T-helper 2 cell treated with Interferon-gamma antibody and Interleukin-4, amounts not matched to agents 100 ng/mL and 5 ng/mL, for 36 hours (primary cell): ENCODE measurements at places on chromosomes 2 and 18. TPM values are rescaled to one million over a fixed set of nuclear protein-coding genes. Genes with fewer than 3 reads are reported as not detected.

The SLC16A14 gene
- 1.5 and 1.7 TPM in 2 replicates for total RNA-seq

The HDHD2 gene
- total RNA-seq, result 40.3 and 41.0 TPM in 2 replicates

The OSBPL6 gene
- total RNA-seq, result 0.61 and 0.70 TPM in 2 replicates

The YES1 gene
- total RNA-seq, result 9.8 and 11.6 TPM in 2 replicates

The AMER3 gene
- not detected in 2 replicates for total RNA-seq

The MERTK gene
- total RNA-seq, result 0.09 and 0.27 TPM in 2 replicates

The CTAGE1 gene
- not detected in 2 replicates for total RNA-seq

The GALR1 gene
- not detected in 2 replicates for total RNA-seq

The RBKS gene
- total RNA-seq, result 0.86 and 1.8 TPM in 2 replicates

The IDH1 gene
- 27.2 and 34.6 TPM in 2 replicates for total RNA-seq
